Fibroblast of mammary gland (primary cell): ENCODE measurements at places on chromosomes 5 and 9.
A peak's percentile ranks its signal among the peaks of the same experiment; 100 is the strongest.

DNA sequence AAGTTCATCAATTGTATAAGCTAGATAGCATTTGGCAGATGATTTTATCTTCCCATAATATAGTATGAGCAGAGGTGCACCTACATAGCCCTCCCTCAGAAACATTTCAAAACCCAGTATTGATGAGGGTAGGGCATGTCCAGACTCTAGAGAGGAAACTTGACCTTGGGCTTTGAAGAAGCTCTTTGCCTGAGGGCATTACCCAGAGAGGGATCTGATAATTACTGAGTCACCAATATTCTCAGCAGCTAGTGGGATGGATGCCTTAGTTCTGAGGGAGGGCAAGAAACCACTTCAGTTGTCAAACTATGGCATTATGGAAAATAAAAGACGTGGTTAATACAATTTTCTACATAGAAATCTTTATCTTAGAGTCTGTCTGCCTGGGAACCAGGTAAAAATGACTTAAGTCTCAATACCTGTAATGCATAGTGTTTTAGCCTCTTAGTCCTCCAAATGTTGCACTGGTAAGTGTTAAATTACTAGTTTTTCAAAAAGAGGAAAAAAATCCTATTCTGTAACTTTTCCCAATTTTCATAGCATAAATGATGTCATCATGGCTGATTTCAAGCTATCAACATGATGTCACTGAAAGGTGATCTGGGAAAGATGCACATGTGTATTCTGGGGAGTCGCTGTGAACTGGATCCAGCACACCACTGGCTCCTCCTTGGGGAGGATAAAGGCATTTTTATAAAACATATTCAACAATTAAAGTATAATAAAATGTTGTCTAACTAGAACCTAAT, 809.0 kb downstream of the KCTD16 start:
- DNase-seq: no peak

- peak; percentile 79 for DNase-seq
Observed at GRCh38 chr9:113620377-113621161, 157.0 kb downstream of the RGS3 start.

GRCh38 chr5:79876456-79876855, 114.6 kb downstream of the MTX3 start:
- DNase-seq: no peak

DNA sequence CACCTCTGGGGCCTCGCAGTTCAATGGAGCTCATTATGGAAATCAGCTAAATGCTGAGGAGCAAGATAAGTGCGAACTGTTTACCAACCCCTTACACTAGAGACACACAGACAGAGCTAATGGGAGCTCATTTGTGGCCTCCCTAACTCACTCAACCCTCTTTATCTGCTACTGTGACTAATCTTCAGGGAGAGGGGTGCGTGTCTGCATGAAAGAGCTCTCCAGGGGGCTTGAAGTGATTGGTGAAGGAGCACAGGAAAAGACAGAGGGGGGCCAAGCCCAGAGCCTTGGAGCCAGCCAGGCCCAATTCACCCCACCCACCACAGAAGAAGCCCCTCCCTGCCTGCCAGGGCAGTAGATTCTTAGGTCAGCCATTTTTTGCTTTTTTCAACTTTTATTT, 466.8 kb upstream of the BRINP1 start:
- DNase-seq: no peak
